ENCODE measurements at places on chromosomes 1 and 21.

DNA sequence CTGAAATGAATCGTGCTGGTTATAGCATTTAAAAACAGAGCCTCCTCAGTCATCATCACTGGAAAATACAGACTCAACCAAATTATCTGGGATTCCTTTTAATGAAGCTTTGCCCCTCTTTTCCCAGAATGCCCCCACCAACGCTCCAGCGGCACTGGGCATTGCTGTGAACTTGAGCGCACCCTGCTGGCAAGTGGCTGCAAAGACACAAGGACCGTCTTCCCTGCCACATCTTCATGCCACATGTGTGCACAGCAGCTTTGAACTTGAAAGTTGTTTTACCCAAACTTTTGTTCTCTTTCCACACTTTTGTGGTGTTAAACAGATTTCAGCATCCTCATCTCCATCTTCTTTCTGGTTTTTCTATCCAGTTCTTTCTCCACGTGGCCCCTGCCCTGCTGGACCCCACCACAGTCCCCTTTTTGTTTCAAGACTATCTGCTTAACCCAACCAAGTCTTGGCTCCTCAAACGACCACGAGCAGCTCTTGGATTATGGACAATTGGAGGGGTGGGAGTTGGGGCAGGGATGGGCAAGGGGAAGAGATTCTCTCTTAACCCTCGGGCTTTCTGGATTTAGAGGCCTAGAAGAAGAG lies 12.8 kb upstream of the LMX1A start:
- DNase-seq = peak; percentile 23

DNA sequence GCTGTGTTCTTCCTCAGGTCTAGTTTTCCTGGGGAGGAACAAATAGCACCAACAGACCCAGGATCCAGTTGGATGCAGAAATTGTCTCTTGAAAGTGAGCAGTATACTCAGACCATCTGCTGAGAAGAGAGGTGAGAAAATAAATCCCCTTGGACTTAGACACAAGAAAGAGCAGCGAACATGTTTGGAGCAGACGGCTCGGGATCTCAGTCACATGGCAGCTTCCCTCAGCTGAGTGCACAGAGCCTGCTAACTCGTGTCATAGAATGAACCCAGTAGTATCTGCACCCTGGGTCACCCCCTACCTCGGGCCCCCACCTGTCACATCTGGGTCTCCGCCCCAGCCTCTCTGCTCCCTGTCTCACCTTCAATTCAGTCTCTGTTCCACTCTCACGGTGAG lies 115.6 kb downstream of the CCDC185 start:
- no peak for DNase-seq

GRCh38 chr1:240295811-240296210 lies 204.1 kb downstream of the FMN2 start:
- no peak for DNase-seq

DNA sequence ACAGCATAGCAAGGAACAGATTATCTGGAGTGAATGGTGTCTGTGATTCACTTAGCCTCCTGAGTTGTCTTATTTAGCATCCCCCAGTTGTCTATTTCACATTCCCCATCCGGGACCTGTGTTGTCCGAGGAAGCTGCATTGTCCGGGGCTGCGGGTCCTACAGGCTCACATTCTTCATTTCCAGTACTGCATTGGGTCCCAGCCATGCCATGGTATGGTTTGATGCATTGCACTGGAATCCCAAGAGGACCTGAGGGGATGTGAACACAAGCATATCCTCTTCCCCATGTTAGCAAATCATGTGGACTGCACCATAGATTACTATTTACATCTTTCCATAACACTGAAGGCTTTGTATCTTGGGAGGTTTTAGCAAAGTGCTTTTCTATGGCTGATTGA lies 48.2 kb upstream of the PRELP start:
- DNase-seq = no peak

- no peak for DNase-seq
These were observed 26.1 kb downstream of the ETS2 start for GRCh38 chr21:38831526-38832467.

- no peak for DNase-seq
These were observed 43.0 kb downstream of the TMCC2 start for GRCh38 chr1:205270764-205271163.

GRCh38 chr1:218090459-218090858 lies 194.6 kb upstream of the RRP15 start:
- no peak for DNase-seq

DNA sequence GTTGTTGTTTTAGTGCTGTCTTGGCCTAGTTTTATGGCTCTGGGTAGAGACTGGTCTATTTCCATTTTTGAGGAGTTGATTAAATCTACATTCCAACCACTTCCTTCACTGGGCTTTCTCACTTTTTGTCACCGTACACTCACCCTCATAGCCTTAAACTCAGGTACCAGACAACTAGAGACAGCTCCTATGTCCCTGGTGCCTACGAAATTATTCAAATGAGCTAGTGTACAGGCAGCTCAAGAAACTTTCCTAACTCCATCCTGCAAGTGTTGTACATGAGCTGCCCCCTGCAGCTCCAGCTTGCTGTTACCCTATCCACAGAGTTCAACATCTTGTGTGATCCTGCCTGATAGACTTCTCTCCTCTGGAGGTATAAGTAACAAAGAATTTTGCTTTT lies 704.8 kb upstream of the RGS18 start:
- no peak for DNase-seq

GRCh38 chr1:5658340-5659316 lies 333.6 kb downstream of the NPHP4 start:
- no peak for DNase-seq

DNA sequence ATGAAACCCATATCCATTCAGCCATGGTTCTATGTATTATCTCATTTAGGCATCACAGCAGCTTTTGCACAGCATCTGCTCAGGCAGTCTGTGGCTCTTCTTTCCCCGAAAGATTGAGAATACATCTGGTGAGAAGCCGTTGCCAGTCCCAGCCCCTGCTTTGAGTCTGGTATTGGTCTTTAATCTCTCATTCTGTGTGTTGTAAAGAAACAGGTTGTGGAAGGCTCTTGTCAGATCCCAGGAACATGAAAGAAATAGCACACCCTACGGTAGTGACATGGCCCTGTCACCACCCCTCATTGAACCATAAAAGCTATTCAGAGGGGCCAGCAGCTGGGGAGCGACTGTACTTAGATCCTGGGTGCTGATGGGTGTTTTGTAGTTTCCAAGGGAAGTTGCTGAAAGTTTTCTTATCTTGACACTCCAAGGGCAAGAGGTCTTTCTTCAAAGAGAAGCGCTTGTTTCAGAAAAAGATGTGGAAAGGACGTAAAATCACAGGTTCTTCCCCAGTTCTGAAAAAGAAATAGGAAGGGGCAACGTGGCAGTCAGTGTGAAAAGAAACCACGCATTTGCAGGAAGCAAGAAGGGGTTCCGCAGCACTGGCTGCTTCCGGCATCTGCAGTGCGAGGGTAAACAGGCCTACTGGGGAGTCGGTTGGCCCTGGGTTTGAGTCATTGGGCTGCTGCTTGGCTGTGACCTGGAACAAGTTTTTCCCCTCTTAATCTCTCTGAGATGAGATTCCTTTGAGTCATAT lies 145.0 kb downstream of the DHRS3 start:
- no peak for DNase-seq

- no peak for DNase-seq
These were observed 31.4 kb downstream of the POFUT2 start for GRCh38 chr21:45256021-45256911.

DNA sequence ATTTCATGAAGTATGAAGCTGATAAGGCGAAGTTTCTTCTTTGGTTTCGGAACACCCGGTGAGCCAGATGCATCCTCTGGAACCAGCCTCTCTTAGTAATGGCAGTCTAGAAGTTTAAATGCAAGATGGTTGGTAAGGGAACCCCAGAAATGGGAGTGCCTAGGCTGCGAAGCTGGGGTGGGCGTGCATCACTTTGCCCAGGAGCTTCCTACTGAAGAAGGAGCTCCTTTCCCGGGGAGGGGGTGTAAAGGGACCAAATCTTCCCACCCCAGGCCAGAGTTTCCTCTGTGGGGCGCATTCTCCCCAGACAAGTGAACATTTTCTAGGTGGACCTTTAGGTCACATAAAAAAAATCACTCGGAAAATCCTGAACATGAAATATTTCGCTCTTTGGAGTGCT lies 4.4 kb downstream of the TFF2 start:
- no peak for DNase-seq

GRCh38 chr1:94325377-94326302 lies 88.3 kb upstream of the ARHGAP29 start:
- DNase-seq = no peak

DNA sequence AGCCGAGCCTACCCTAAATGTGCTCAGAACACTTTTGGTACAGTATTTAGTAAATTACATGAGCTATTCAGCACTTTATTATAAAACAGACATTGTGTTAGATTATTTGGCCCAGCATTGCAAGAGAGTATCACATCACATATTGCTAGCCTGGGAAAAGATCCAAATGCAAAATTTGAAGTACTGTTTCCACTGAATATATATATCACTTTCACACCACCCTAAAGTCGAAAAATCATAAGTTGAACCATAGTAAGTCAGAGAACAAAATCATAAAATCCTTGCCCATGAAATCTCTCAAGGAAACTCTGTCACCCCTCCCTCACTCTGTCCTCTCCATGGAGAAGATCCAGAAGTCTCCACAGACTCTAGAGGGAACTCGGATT lies 33.1 kb downstream of the RGS8 start:
- DNase-seq = no peak

- DNase-seq = no peak
These were observed 877 bp upstream of the SLX9 start for GRCh38 chr21:44938772-44939531.

- DNase-seq = no peak
These were observed 22.0 kb downstream of the IQGAP3 start for GRCh38 chr1:156550346-156550745.

GRCh38 chr21:22575165-22575584 lies 1577.0 kb downstream of the NCAM2 start:
- DNase-seq = no peak

DNA sequence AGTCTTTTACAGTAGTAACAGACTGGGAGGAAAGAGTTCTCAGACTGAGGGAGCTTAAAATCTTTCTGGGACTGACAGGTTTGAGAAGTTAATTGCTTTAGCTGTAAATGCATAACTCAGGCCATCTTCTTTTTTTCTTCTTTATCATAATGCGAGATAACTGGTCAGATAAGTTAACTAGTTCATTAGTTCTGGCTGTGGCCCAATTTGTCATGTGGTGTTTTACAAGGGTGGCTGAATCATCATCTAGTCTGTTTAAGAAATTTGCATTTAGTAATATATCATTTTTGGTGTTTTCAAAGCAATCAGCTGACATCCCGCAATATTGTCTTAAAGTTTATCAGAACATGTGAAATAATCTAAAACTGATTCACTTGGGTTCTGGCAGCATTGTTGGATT lies 14.0 kb downstream of the HSD3B2 start:
- no peak for DNase-seq

- DNase-seq = no peak
These were observed 857 bp upstream of the AK5 start for GRCh38 chr1:77280962-77281361.

DNA sequence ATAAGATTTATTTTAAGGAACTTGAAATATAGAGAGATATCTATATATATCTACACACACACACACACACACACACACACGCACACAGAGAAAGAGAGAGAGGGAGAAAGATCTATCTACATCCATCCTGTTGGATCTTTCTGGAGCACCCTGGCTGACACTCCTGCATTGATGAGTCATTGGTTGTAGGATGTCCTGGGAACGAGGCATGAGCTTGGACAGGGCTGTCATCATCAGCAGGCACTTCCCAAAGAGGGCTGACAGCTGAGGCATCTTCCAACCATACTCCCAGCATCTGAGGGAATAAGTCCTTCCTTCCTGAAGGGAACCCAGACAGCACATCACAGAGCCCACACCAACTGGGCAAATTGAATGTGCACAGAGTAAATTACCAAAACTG lies 99.1 kb upstream of the ERG start:
- no peak for DNase-seq

DNA sequence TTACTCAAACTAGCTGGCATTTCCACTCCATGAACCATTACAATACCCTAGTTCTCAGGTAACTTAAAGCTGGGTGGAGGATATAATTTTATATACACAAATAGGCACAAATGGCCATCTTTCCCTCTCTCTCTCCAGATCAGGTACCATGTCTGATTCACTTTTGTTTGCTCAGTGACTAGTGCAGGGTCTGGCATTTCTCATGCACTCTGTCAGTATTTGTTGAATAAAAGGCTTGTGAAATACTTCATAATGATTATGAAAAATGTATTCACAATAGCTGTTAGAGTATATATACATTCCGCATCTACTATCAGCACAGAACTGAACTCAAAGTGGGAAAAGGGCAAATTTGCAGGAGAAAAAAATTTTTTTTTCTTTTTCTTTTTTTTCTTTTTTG lies 510.2 kb upstream of the USP24 start:
- DNase-seq = no peak

DNA sequence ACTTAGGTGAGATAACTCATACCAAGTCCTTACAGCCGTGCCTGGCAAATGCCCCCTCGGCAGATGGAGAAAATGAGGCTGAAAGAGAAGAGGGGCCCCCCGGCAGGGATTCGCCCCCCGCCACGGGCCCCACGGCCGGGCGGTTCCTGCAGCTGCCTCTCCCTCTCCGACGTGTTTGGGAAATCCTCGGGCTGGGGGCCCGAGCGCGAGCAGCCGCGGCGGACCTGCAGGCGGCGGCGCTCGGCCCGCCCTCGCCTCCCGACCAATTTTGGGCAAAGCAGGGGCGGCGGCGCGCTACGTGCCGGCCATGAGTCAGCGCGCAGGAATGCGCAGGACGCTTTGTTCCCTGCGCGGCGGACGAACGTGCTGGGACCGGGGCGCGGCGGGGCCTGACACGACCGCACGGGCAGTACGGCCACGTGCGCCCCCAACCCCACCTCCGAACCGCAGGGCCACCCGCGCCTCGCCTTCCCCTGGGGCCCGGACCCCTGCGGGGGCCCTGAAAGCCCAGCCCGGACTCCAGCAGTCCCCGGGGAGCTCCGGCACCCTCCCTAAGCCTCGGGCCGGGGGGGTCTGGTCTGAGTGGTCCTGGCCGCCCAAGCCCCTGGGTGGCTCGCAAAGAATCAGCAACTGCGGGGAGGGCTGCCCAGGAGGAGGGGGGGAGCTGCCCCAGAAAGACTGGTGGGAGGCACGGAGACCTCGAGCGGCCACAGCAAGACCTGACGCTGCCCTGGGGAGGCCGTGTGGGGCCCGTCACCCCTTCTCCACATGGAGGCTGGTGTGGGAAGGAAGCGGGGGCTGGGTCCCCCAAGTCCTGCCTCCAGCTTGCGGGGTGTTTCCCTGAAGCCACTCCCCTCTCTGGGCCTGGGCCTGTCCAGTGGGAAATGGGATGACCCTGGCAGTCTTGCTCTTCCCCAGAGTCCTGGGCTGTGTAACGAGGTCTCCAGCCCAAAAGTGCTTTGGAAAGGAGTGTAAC lies 11.9 kb upstream of the EDN2 start:
- no peak for DNase-seq
